ENCODE measurements at places on chromosomes 3 and 15. TPM values are rescaled to one million over a fixed set of nuclear protein-coding genes. Genes with fewer than 3 reads are reported as not detected.

- no peak overlapping the region for H3K4me3 ChIP-seq
- H3K27me3 ChIP-seq: no peaks in the 10 kb centered on the region
- peak; percentile 28 for DNase-seq
- H3K36me3 ChIP-seq: no peaks in the 10 kb centered on the region
Measured at GRCh38 chr15:45903283-45903682, 268.5 kb downstream of the SQOR start.

GRCh38 chr15:33638453-33638852 lies 327.7 kb downstream of the RYR3 start:
- no peak for DNase-seq
- H3K27me3 ChIP-seq: peaks cover 4% of the 10 kb centered on the region
- H3K4me1 ChIP-seq: no peaks in the 10 kb centered on the region
- no peak overlapping the region for H3K27ac ChIP-seq
- H3K36me3 ChIP-seq: no peaks in the 10 kb centered on the region

DNA sequence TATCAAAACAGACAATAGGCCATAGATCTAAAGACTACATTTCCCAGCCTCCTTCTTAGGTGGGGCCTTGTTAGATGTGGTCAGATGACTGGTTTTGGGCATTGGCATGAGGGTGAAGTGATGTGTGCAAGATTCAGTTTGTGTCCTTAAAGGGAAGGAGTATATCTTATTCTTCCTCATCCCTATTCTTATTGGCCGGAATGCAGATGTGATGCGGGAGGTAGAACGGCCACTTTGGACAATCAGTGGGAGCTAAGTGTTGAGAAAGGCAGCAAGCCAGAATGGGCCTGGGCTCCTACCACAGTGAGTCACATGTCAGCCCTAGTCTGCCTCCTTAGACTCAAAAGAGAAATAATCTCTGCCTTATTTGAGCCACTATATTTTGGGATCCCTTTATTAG lies 89.8 kb upstream of the MEX3B start:
- no peaks in the 10 kb centered on the region for H3K27me3 ChIP-seq
- peaks cover 4% of the 10 kb centered on the region for H3K36me3 ChIP-seq
- H3K27ac ChIP-seq: no peak overlapping the region
- no peak for DNase-seq
- no peak overlapping the region for H3K4me3 ChIP-seq

DNA sequence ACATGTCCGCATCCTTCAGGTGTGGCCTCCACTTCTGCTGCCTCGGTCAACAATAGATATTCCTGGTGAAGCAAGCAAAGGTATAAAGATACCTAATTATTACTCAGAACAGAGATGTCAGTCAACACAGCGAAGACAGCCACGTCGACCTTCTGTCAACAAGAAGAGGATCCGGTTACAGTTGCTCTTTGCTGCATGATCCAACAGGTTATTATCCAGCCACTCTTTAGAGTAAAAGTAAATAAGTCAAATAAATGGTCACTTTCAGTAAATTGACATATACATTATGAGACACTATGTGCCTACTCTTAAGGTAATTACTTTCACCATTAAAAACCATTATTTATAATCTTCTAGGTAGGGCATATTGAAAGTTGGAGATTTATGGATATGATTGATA lies 356.8 kb upstream of the ATP11B start:
- no peaks in the 10 kb centered on the region for H3K36me3 ChIP-seq
- H3K4me3 ChIP-seq: no peak overlapping the region
- no peak overlapping the region for H3K27ac ChIP-seq
- DNase-seq: no peak
- H3K4me1 ChIP-seq: no peaks in the 10 kb centered on the region
- H3K27me3 ChIP-seq: no peaks in the 10 kb centered on the region

DNA sequence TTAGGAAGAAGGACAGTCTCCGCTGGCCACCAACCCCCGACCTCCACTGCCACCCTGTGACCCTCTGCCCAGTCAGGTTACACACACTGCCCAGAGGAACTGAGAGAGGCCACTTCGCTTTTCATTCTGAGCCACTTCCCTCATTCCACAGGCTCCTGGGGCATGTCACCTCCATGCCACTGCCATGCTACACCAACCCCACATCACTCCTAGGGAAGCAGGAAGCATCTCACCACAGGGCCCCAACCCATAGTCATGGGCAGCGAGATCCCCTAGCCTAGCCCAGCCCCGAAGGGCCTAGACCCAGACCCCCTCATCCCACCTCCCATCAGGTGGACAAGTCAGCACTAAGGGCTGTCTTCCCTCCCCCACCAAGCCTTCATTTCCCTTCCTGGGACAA lies 1.4 kb downstream of the PLCB2 start:
- no peak overlapping the region for H3K27ac ChIP-seq
- no peak overlapping the region for H3K4me3 ChIP-seq

DNA sequence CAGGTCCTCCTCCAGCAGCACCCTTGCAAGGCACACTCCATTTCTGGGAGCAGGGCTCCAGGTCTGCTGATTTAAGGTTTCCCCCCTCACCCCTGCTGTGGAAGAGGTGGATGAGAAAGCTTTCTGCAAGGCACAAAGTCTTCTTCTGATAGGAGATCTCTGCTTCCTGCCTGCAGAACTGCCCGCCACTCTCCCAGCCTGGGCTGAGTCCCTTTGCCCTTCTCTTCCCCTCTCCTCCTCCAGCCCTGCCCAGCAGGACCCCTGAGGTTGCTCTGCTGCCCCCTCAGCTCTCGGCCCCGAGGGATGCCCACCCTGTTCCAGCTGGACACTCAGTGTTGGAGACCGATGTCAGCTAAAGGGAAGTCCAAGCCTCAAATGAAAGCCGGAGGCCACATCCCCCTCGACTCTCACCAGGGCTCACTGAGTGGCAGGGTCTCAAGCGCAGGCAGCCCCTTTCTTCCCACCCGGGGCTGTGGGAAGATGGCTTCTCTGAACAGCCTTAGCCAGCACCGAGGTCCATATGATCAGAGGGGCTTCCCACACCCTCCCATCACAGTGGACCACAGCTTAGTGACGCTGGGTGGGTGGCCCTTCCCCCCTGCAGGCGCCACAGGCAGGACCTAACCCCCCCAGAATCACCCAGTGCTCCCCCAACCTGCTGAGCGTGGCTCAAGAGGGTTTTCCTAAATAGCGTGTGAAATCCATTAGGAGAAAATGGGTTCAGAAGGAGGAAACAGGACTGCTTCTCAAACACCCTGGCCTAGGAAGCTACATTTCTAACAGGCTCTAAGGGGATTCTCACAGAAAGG lies 4.0 kb downstream of the ATP10A start:
- no peaks in the 10 kb centered on the region for H3K27me3 ChIP-seq
- H3K4me1 ChIP-seq: no peaks in the 10 kb centered on the region
- no peak for DNase-seq
- no peak overlapping the region for H3K27ac ChIP-seq
- no peaks in the 10 kb centered on the region for H3K36me3 ChIP-seq

DNA sequence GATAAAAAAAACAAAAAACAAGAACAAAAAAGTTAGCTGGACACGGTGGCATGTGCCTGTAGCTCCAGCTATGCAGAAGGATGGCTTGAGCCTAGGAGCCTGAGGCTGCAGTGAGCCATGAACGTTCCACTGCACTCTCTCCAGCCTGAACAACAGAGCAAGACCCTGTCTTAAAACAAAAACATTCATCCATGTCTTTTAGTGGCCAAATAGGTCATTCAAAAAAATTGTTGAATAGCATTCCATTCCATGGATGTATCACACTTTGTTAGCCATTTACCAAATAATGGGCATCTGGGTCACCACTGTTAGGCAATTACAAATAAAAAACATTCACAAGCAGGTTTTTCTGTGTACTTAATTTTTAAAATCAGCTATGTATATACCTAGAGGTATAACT lies 139.7 kb downstream of the STAG1 start:
- H3K4me1 ChIP-seq: no peaks in the 10 kb centered on the region
- no peak overlapping the region for H3K4me3 ChIP-seq
- no peak for DNase-seq
- no peak overlapping the region for H3K27ac ChIP-seq

DNA sequence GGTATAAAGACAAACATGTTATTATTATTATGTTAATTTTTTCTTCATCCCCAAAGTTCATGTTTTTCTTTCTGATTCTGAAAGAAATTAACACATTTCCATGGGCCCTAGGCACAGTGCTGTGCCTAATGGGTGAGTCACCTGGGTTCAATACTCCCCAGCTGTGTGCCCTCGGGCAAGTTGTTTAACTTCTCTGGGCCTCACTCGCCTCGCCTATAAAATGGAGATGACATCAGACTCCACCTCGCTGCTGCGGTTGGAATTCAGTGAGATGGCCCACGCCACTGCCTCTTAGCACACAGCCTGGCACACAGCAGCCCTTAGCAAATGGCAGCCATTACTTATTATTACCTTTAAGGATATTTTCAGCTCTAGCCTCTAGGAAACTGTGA lies 22.6 kb downstream of the DNASE1L3 start:
- DNase-seq: no peak
- H3K36me3 ChIP-seq: no peaks in the 10 kb centered on the region
- H3K4me1 ChIP-seq: no peaks in the 10 kb centered on the region
- H3K4me3 ChIP-seq: no peak overlapping the region
- no peaks in the 10 kb centered on the region for H3K27me3 ChIP-seq
- no peak overlapping the region for H3K27ac ChIP-seq

The LINGO1 gene
- 0.32 TPM for total RNA-seq

Measured in endothelial cell of umbilical vein (primary cell).